ENCODE measurements at places on chromosomes 13 and 19.

DNA sequence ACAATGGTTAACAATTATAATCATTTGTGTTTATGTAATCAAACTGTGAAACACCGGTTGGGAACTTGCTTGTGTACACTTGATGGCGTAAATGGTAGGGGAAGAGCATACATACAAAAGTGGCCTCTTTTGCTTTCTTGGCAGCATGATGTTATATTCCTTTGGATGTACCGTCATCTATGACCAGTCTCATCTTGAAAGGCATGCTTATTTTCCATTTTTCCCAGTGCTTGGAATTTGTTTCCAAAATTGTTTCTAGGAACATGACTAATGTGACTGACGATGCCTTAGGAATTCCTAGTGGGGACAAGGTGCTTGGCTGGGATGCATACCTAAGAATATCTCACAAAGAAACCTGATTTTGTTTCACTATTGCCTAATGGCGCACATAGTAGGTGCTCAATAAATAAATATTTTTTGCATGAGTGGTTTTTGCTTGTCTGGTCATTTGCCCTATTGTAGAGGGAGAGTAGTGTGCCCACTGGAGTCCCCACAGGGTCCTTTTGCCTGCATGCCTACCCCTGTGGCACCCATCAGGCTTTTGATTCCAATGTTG, 45.5 kb downstream of the SAE1 start:
- DNase-seq = no peak

DNA sequence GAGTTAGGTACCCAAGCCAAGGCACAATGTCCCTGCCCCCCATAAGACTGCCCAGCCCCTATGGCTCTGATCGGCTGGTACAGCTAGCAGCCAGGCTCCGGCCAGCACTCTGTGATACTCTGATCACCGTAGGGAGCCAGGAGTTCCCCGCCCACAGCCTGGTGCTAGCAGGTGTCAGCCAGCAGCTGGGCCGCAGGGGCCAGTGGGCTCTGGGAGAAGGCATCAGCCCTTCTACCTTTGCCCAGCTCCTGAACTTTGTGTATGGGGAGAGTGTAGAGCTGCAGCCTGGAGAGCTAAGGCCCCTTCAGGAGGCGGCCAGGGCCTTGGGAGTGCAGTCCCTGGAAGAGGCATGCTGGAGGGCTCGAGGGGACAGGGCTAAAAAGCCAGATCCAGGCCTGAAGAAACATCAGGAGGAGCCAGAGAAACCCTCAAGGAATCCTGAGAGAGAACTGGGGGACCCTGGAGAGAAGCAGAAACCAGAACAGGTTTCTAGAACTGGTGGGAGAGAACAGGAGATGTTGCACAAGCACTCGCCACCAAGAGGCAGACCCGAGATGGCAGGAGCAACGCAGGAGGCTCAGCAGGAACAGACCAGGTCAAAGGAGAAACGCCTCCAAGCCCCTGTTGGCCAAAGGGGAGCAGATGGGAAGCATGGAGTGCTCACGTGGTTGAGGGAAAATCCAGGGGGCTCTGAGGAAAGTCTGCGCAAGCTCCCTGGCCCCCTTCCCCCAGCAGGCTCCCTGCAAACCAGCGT, 3.0 kb upstream of the KMT2B start:
- no peak for DNase-seq

- DNase-seq = no peak
Measured at GRCh38 chr19:52600639-52601024, 30.5 kb downstream of the ZNF701 start.

DNA sequence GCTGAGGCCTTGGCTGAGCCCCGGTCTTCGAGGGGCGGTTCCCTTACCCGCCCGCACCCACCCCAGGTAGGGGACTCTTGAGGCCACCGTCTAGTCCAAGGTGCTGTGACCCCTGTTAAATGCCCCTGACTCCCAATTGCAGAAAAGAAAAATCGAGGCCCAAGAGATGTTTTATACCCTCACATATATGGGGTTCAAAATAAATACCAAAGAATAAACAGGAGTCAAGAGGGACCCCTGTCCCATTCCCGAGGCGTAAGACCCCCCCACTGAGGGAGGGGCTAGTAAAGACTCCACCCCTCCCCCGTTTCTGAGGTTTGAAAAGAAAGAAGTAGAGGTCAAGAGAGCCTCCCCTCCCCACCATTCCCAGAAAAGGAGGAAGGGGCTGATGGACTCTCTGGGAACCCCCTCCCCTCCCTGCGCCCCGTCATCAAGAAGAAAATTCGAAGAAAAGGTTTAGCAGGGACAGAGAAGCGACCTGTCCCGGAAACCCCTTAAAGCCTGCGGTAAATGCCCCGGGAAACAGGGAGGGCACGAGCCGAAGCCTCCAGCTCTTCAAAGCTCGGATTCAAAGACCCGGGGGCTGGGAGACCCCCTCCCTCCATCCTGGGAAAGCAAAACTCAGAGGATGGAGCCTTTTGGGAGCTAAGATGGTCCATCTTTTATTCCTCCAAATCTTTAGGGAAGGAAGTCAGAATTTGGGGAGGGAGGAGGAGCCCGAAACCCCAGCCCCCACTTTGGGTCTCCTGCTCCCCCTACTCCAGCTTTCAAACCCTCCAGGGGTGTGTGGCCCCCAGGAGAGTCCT, 755 bp upstream of the RAB3A start:
- no peak for DNase-seq

- no peak for DNase-seq
Measured at GRCh38 chr19:48950830-48951519, 3.7 kb upstream of the BAX start.

DNA sequence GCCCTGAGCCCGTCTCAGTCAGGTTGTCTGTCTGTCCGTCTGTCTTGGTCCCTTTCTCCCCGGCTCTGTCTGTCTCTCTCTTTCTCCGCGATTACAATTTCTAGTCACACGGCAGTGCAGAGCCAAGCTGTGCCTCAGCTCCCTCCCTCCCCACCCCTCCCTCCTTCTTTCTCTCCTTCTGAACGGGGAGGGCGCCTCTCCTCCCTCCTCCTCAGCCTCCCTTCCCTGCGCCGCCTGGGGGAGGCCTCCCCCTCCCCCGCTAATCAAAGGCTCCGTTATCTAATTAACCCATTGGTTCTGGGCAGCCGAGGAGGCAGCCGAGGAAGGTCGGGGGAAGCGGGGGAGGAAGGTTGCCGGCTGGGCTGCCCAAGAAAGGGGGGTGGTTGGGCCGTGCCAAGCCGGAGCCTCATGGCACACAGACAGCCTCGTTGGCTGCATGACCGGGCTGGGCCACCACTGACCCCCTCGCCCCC, 16.5 kb downstream of the LRRC4B start:
- DNase-seq = no peak

GRCh38 chr13:32248801-32249200, 66.4 kb downstream of the ZAR1L start:
- no peak for DNase-seq

DNA sequence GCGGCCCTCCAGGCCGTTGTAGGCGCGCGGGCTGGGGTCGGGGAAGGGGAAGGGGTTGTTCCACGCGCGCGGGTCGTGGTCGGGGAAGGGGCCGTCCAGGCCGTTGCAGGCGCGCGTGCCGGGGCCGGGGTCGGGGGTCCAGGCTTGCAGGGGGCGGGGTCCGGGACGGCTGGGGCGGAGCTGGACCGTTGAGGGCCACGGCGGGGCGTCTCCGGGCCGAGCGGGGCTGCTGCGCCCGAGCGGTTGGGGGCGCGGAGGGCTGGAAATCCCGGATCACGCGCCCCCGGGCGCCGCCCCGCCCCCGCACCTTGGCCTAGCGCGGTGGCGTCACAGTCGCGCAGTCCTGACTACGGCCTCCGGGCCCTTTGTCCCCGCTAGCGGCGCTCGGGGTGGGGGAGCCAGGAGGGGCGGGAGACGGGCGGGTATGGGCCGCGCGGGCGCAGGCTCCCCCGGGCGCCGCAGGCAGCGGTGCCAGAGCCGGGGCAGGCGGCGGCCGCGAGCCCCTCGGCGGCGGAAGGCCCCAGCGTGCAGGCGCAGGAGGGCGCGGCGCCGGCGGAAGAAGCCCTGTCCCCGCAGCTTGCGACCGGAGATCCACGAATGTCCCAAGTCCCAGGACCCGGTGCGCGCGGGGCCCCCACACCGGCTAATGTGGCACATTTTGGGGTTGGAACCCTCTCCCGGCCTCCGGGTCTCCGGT, 665 bp downstream of the GPX4 start:
- no peak for DNase-seq

DNA sequence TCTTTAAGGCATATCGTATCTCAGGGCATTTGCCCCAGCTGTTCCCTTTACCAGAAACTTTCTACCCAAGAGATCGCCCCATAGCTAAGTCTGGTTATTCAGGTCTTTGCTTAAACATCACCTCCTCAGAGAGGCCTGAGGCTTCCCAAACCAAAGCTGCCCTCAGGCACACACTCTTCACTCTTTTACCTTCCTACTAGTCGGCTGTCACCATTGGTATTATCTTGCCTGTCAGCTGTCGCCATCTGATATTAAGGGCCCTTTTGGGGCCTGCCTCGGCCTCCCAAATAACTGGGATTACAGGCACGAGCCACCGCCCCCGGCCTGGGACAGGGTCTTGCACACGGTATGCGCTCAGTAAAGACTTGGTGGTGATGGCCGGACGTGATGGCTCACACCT, 1.0 kb downstream of the GADD45GIP1 start:
- DNase-seq = no peak

- no peak for DNase-seq
Measured at GRCh38 chr19:56111601-56112312, 9.3 kb downstream of the ZNF787 start.

DNA sequence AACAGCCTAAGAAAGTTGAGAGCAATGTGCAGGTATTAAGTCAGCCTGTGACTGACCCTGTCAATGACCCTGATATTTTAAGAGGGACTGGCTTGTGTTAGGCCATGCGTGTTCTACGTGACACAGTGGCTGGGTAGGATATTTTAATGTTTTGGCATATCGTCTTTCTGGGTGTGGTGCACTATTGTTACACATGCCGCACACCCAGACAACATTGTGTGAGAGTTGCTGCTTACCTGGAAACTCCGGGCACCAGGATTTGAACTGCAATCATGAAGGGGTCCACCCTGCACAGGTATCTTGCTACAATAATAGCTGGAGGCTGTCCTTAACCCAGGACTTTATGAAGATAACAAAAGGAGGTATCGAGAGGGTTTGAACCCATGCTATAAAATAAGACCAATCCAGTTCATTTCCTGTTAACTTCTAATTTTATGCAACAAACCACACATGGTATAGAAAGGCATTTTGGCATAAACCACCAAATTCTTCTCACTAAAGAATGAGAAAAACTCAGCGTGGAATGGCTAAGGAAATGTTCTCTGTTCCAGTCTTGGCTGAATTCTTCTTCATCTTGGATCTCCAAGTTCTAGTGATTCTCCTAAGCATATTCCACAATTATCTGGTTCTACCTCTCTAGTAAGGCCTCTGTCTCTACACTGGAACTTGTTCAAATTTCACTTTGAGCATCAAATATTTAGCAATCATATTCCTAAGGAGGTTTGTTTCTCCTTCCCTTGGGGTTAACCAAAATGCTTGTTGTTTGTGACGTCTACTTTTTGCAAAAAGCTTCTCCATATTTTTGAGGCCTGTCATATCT, 38.7 kb upstream of the POMP start:
- no peak for DNase-seq

GRCh38 chr19:46620716-46621115, 4.2 kb downstream of the PTGIR start:
- no peak for DNase-seq

GRCh38 chr19:13053238-13053637, 49.4 kb downstream of the LYL1 start:
- DNase-seq = no peak

- DNase-seq = no peak
Measured at GRCh38 chr19:48819366-48819816, 8.6 kb upstream of the BCAT2 start.

GRCh38 chr13:36418022-36418805, 14.1 kb upstream of the CCNA1 start:
- no peak for DNase-seq

DNA sequence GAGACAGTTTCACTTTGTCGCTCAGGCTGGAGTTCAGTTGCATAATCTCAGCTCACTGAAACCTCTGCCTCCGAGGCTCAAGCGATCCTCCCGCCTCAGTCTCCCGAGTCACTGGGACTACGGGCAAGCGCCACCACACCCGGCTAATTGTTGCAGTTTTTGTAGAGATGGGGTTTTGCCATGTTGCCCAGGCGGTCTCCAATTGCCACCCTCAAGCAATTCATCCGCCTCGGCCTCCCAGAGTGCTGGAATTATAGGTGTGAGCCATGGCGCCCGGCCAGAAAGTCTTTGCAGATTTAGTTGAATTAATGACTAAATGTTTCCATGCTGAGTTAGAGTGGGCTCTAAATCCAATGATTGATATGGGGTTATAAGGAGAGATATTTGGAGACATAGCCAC, 4.5 kb upstream of the CADM4 start:
- no peak for DNase-seq

GRCh38 chr19:1161716-1162115, 12.4 kb downstream of the SBNO2 start:
- DNase-seq = no peak

- DNase-seq = no peak
Measured at GRCh38 chr13:72208112-72208645, 341.2 kb upstream of the DACH1 start.

- DNase-seq = no peak
Measured at GRCh38 chr19:39969681-39970424, 1.1 kb upstream of the PSMC4 start.

DNA sequence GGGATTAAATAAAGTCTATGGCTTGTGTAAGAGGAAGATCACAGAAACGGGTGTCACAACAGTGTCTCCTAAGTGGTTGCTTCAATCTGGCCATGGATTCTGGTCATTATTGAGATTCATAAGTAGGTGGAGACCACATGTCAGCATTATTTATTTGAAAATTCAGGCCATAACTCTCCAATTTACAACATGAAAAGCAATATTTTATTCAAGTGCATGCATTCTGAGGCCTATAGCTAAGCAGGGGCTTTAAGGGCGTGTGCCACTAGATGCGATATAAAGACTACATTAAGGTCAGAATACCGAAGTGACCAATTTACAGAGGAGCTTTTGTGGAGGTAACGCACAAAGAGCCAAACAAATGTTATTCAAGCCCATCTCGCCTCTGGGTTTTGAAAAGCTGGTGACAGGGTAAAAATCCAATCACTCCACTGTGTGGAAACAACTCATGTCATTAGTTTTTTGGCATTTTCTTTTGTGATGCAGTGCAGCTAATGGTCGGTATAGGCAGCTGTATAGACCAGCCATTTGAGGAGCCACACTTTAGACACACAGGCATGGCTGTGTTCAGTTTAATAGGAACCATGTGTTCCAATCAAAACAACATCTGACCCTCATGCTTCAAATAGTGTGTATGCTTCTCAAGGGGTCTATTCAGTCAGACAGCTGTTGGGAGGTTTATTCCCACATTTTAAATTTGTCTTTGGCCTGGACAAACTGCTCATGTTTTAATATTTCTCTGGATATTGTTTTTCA, 123.7 kb downstream of the KL start:
- DNase-seq = no peak

DNA sequence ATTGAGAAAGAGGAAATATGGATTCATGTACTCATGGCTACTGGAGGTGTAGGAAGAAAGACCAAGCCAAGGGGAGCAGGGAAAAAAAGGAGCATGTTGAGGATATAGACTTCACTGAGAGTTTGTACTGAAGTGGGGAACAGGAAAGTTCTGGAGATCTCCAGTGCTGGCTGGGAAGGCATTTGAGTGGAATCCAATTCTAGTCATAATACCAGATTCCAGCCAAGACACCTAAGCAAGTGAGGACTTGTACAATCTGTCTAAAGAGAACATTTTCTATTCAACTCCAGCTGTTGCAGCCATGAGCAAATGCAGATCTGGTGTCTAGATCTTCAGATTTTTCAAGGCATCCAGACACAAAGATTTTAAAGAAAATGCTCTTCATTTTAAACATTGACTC, 412.5 kb downstream of the OXGR1 start:
- DNase-seq = no peak

All from glomerular endothelial cell (primary cell).